ENCODE measurements at places on chromosomes 1 and 21.
A peak's percentile ranks its signal among the peaks of the same experiment; 100 is the strongest.

GRCh38 chr1:231670755-231671154 lies 44.2 kb downstream of the DISC1 start:
- DNase-seq = no peak

- no peak for DNase-seq
These were observed 40.8 kb upstream of the WARS2 start for GRCh38 chr1:119181218-119181617.

- no peak for DNase-seq
These were observed 1399.9 kb downstream of the PLA2G4A start for GRCh38 chr1:188228623-188229022.

- DNase-seq = peak; percentile 2
These were observed at the start of gene OLFM3 for GRCh38 chr1:101996825-101997465. OLFM3 (minus strand) TSS chr1:101996926.

DNA sequence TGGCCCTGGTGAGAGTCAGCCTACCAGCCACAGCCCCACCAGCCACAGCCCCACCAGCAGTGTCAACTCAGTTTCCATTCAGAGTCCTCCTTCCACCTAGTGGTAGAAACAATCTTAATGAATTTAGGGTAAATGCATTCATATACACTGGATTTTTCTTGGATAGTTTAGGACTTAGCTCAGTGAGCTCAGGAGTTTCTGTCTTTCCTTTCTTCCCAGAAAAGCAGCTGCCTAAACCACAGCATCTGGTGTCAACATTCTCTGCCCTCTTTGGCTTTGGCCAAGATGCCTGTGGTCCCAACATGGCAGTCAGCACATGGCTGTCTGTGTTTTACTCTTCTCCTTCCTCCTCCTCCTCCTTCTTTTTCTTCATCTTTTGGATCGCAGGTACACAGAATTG lies 94.0 kb downstream of the CLIC6 start:
- no peak for DNase-seq

GRCh38 chr1:100354971-100355394 lies 2.7 kb downstream of the CDC14A start:
- DNase-seq = peak; percentile 42

GRCh38 chr1:7922301-7922700 lies 18.3 kb downstream of the TNFRSF9 start:
- no peak for DNase-seq

DNA sequence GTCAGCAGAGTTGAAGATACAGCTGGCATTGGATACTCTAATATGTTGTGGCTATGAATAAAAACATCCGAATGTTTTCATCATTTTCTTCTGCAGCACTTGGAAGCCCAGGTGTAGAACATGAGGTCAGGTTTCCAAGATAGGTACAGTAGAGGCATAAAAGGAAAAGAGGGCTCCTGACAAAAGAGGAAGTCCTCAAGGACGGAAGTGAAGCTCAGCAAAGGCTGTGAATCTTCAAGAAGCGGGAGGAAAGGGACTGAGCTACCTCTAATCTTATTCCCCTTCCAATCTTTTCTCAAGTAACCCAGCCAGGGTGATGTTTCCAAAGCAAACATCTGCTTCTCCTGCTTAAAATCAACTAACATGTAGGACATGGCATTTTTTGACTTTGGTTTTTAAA lies 4.4 kb upstream of the PIK3C2B start:
- no peak for DNase-seq

GRCh38 chr1:97144527-97144926 lies 422.9 kb downstream of the PTBP2 start:
- DNase-seq = no peak

DNA sequence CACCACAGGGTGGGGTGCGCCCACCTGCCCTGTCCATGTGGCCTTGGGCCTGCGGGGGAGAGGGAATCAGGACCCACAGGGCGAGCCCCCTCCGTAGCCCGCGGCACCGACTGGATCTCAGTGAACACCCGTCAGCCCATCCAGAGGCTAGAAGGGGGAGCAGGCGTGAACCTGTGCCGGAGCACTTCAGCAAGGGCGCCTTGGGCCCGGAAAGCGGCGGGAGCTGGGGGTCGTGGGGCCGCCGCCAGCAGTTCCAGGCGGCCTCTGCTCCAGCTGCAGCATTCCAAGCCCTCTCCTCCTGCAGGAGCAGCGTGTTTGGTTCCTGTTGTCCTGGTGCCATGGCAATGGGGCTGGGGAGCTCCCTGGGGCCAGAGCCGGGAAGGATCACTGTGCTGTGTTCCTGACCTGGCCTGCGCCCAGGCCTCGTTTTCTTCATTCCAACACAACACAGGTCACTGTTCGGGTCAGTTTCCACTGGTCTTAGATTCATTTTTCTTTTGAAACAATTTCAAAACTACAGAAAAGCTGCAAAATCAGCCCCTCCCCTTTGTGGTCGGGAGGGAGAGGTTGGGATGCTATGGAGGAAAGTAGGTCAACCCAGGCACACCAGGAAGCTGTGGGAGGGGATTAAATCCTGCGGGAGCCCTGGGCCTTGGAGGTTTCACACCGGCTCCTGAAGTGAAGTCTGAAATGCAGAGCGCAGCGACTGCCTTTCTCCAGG lies 18.8 kb downstream of the SLX9 start:
- no peak for DNase-seq

- peak; percentile 41 for DNase-seq
These were observed 34.6 kb downstream of the EIF2D start for GRCh38 chr1:206577626-206578025.

GRCh38 chr1:99535470-99536164 lies 110.3 kb upstream of the PALMD start:
- no peak for DNase-seq

- no peak for DNase-seq
These were observed 61.5 kb upstream of the RGS2 start for GRCh38 chr1:192747301-192747700.

DNA sequence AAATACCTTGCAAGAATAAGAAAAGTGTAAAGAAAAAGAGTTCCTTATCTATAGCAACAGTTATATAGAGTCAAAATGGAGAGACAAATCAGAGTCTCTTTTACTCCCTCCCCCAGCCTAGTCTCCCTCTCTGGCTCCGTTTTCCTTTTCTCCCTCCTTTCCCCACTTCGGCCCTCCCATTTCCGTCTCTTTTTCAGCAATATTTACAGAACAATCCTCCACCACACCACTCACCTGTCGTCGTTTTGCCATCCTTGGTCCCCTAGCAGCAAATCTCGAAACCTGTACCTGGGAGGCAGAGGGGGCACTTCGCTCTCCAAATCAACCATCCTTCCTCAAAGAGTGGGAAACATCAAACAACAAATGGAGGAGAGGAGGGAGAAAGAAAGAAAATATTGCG lies 259 bp downstream of the KCNT2 start:
- DNase-seq = no peak

GRCh38 chr1:153805042-153805745 lies 30.0 kb downstream of the SLC27A3 start:
- DNase-seq = peak; percentile 91

- DNase-seq = no peak
These were observed 8.3 kb downstream of the IL20 start for GRCh38 chr1:206873603-206874188.

- no peak for DNase-seq
These were observed 83.1 kb downstream of the PATJ start for GRCh38 chr1:61825393-61825792.

- no peak for DNase-seq
These were observed 5.0 kb downstream of the ADGRL2 start for GRCh38 chr1:81805537-81806431.

- no peak for DNase-seq
These were observed 162.3 kb downstream of the PSMG1 start for GRCh38 chr21:39020751-39021477.

DNA sequence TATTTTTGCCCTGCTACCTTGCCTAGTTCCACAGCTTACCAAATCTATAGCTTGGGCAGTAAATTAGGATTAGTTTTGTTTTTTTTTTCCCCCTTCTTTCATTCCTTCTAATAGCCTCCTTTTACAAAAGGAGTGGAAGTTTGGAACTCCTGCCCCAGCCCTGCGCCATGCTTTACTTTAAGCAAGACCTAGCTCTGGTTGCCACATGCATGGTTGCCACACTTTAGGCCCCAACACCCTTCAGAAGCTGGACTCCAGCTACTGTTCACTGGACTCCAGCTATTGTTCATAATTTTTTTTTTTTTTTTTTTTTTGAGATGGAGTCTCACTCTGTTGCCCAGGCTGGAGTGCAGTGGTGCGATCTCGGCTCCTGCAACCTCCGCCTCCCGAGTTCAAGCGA lies 115.8 kb downstream of the NR5A2 start:
- no peak for DNase-seq

- no peak for DNase-seq
These were observed 121.0 kb downstream of the LRRC40 start for GRCh38 chr1:70084314-70084915.

GRCh38 chr1:152110365-152110859 lies 4.8 kb downstream of the TCHH start:
- DNase-seq = peak; percentile 44

- peak; percentile 10 for DNase-seq
These were observed 98.7 kb upstream of the RGS1 start for GRCh38 chr1:192476802-192477298.

GRCh38 chr1:204316164-204316563 lies 43.6 kb downstream of the PLEKHA6 start:
- no peak for DNase-seq

Data from activated CD8-positive, alpha-beta T cell treated with anti-CD3 and anti-CD28 coated beads for 36 hours (primary cell).